Hindlimb muscle (tissue), 1 donor: ENCODE measurements at places on chromosomes 5 and 9.

DNA sequence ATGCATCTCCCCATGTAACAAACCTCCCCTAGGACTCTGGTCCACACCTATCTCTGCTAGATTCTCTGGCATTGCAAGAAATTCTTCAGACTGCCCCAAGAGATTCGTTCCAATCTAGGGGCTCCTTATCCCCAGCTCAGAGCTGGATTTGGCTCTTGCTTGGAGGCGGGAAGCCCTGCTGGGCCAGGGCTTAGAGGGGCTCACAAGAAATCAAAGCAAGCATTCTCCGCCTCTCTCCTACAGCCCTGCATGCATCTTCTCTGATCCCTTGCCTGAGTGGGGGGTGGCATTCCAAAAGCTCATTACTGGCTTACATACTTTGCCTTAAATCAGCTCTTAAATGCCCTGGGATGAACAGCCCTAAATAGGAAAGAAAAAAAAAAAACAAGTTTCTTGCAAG is 75.8 kb downstream of the KCNIP1 start:
- no peak for DNase-seq

DNA sequence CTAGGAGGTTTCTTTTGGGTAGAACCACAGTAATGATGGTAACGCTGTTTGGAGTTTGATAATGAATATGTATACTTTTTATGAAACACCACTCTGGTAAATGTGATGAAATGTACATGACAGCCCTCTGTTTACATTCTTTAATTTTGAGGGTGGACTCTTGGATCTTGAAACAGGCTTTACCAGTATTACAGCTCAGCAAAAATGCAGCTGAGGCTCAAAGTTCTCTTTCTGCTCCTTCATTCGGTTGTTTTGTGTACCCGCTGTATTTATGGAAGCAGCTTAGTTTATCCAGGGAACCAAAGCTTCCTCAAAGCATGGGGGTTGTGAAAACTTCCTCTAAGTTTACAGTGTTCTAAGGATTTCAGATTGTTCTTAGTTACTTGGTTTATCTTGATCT is 11.1 kb downstream of the GAPVD1 start:
- no peak for DNase-seq

- DNase-seq = no peak
Measured at GRCh38 chr9:87199278-87199677, 252.0 kb upstream of the GAS1 start.

- no peak for DNase-seq
Measured at GRCh38 chr5:1068204-1068894, 43.5 kb downstream of the SLC12A7 start.

DNA sequence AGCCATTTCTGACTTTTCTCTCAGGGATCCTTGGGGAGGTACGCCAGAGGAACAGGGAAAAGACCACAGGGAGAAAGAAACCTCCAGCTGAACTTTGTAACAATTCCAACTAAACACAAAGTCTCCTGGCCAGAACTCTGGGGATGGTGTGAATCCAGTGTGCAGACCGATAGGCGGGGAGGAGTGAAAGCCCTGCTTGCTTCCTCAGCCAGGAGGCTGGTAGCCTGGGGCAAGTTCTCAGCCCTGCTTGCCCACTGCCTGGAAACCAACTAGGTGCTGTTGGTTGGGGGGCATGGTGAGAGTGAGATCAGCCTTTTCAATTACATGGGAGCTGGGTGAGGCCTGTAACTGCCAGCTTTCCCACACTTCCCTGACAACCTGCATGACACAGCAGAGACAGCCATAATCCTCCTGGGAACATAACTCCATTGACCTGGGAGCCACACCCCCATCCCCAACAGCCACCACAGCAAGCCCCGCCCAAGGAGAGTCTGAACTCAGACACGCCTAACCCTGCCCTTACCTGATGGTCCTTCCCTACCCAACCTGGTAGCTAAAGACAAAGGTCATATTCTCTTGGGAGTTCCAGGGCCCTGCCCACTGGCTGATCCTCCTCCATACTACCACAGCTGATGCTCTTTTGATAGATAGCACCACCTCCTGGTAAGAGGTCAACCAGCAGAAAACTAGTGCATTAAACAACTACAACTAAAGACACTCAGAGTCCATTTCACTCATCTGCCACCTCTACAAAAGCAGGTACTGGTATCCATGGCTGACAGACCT is 100.1 kb upstream of the TNFAIP8 start:
- DNase-seq = no peak

- peak; percentile 23 for DNase-seq
Measured at GRCh38 chr9:76537150-76537646, 78.2 kb downstream of the GCNT1 start.

- no peak for DNase-seq
Measured at GRCh38 chr9:6921315-6921714, 163.5 kb downstream of the KDM4C start.

DNA sequence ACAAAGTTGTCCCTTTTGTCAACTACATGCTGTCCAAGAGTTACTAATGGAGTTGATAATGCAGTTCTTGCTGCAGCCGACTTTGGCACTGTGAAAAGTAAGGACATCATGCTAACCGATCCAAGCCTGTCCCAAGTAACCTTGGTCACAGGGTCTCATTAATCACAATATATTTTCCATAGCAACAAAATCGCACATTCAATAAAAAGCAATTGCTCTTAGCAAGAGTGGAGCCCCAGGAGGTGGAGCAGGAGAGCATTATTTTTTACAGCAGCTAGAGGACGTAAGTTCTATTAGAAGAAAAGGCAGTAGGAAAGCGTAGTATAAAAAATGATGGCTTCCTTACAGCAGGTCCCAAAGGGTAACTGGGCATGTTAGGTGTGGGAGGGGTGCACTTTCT is 570.3 kb downstream of the EBF1 start:
- no peak for DNase-seq

DNA sequence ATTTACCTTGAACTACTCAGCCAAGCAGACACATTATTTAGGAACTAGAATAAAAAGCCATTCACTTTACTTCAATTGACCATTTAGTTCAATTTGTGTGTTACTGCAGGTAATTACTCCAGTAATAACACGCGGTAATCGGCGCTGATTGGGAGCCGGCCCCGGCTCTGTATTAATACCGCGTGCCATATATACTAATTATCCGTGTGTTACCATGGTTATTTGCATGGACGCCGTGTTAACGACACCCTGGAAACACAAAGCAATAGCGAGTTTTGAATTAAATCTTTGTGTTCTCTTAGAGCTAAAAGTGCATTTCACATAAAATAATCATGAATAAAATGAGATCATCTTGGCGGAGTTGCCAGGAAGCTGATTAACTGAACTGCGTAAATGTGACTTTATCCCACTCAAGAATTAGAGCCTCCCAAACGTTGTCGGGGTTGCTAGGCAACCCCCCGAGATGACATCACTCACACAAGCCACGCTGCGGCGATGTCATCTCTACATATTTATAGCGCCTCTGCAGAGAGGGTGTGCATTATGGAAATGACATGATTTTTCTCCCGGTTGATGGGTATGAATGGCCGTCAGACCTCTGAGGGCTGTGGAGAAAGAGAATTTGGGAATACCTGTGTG is 41.4 kb upstream of the RNU6ATAC start:
- peak; percentile 87 for DNase-seq
